ENCODE measurements at places on chromosomes 11 and 22.
A peak's percentile ranks its signal among the peaks of the same experiment; 100 is the strongest.

DNA sequence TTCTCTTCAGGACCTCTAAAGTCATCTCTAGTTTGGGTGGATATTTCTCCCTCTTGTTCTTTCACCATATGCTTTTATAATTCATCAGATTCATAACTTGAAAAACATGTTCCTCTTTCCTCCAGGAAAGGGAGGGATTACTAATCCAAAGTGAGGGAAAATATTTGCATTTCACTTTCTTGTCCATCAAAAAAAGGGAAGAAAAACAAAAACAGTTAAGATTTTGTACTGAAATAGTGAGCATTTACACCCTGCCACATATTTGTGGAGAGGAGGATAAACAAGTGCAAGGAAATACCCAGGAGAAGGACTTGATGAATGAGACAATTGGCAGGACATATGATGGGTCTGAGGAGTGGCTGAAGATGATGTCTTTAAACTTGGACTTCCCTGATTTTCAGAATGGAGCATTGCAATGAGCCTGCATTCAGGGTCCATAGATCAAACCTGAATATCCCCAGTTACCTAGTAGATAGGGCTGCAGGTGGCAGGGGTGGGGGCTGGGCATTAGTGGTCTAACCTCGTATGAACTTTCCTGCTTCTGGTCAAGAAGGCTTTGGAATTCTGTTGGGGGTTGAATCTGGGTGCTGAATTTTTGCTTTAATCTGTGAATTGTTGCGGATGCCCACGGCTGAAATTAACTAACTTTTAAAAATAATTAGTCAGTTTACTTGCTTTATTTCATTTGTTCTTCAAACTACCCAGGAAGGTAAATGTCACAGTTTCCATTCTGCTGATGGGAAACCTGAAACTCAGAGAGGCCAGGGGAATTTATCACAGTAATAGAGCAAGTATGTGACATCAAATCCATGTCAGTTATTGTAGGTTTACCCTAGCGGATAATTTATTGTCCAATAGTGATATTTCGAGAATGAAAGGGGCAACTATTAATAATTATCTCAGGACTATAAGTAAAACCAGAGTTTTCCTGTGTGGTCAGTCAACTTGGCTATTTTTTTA, 36.9 kb upstream of the TMEM123 start:
- H3K4me1 ChIP-seq: no peaks in the 10 kb centered on the region
- H3K36me3 ChIP-seq: no peaks in the 10 kb centered on the region
- DNase-seq: no peak
- no peak overlapping the region for H3K4me3 ChIP-seq

DNA sequence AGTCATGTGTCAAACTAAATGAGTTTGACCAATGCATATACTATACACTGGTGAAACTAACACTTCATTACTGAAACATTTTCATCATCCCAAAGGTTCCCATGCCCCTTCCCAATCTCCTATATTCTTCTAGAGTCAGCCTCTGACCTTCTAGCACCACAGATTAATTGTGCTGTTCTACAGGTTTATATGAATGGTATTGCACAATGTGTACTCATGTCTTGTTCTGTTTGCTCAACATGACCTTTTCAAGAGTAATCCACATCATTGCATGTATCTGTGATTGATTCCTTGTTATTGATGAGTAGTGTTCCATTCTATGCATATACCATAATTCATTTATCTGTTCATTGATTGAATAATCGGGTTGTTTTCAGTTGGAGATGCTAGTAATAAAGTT, 7.5 kb upstream of the OR8G1 start:
- H3K36me3 ChIP-seq: no peaks in the 10 kb centered on the region
- no peak overlapping the region for H3K27ac ChIP-seq
- no peak overlapping the region for H3K4me3 ChIP-seq
- no peaks in the 10 kb centered on the region for H3K4me1 ChIP-seq
- no peak for DNase-seq
- no peaks in the 10 kb centered on the region for H3K27me3 ChIP-seq

GRCh38 chr22:26990503-26991189, 333.3 kb downstream of the MIAT start:
- no peak overlapping the region for H3K4me3 ChIP-seq
- H3K27me3 ChIP-seq: peaks cover 13% of the 10 kb centered on the region
- H3K27ac ChIP-seq: no peak overlapping the region
- no peak for DNase-seq
- H3K4me1 ChIP-seq: peaks cover 15% of the 10 kb centered on the region

- peak; percentile 20 for DNase-seq
- H3K36me3 ChIP-seq: no peaks in the 10 kb centered on the region
- H3K27me3 ChIP-seq: no peaks in the 10 kb centered on the region
- no peaks in the 10 kb centered on the region for H3K4me1 ChIP-seq
- H3K27ac ChIP-seq: no peak overlapping the region
These were observed 49.5 kb downstream of the IGF2 start for GRCh38 chr11:2089536-2090165.

DNA sequence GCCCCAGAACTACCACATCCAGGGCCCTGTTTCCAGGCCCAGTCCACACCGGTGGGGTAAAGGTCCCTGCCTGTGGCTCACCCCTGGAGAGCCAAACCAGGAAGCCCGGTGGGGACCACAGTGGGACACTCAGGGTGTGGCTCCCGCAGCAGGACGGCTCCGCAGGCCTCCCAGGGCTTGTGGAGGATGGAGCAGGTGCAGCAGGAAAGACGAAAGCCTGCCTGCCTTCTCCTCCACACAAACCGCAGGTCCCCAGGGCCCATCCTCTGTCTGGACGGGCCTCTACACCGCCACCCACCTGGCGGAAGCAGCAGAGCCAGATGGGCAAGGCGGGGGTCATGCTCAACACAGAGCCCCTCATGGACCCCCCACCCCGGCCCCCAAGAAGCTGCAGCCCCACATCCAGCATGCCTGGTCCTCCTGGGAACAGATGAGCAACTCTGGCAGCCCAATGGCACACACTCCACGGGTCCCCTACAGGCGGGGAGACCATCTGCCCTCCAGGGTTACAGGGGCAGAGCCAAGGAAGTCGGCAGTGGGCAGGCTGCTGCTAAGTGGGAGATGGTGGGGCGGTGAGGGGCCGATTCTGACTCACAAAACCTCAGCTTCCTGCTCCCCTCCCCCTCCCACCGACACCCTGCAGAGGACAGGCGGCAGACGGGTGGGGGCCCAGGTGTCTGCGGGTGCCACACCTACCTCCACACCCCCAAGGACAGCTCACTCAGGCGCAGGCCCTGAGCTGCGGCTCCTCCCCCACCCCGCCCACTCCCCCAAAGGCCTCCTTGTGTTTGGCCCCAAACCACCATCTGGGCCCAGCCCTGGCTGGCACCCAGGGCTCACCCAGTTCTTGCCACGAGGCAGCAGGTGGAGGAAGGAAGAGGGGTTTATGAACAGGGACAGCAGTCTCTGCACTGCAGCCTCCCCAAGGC, 5.2 kb downstream of the SBF1 start:
- no peaks in the 10 kb centered on the region for H3K27me3 ChIP-seq
- peaks cover 25% of the 10 kb centered on the region for H3K36me3 ChIP-seq
- peaks cover 11% of the 10 kb centered on the region for H3K4me1 ChIP-seq
- H3K27ac ChIP-seq: no peak overlapping the region
- no peak overlapping the region for H3K4me3 ChIP-seq

DNA sequence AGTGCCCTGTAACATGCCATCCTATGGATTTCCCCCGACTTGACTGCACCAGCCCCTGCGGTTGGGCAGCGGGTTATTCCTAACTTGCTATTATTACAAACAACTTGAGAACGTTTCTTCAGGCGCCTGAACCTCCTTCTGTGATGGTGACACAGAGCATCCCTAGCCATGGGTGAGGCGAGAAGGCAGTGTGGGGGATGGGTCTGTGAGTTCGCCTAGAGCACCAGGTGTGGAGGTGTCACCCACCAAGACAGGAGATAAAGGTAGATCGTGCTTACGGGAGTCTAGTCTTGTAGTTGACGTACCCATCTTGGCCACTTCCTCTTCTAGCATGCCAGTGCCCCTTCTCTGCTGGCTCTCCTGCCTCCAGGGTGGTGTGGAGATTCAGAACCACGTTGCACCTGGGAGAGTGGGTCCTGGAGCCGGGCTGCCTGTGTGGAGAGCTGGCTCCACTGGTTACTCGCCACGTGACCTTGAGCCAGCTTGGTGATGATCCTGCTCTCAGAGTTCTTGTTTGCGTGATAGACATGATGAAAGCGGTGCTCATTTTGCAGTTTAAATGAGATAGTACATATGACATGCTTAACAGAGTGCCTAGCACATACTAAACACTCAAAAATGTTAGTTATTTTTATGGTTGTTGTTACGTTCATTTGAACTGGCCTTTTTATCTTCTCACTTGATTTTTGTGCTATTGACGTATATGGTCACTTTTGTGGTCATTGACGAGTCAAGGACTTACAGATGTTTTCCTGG, 37.8 kb downstream of the TBC1D22A start:
- DNase-seq: no peak
- no peak overlapping the region for H3K27ac ChIP-seq
- H3K36me3 ChIP-seq: peaks cover 10% of the 10 kb centered on the region
